Left ventricle myocardium inferior (tissue), 1 donor: ENCODE measurements at places on chromosomes 12 and 14. TPM values are rescaled to one million over a fixed set of nuclear protein-coding genes. Genes with fewer than 3 reads are reported as not detected.
A peak's percentile ranks its signal among the peaks of the same experiment; 100 is the strongest.

LHX5 gene
- total RNA-seq = not detected

CLEC4A gene
- total RNA-seq = 1.5 TPM

DNAAF2 gene
- total RNA-seq = 6.2 TPM

IAPP gene
- not detected for total RNA-seq

EPYC gene
- total RNA-seq = not detected

NYNRIN gene
- total RNA-seq = 8.0 TPM

OR10P1 gene
- total RNA-seq = not detected

NOVA1 gene
- 3.7 TPM for total RNA-seq

PTPRO gene
- total RNA-seq = 0.82 TPM

SLCO1A2 gene
- total RNA-seq = not detected

- no peak for DNase-seq
- no peaks in the 10 kb centered on the region for H3K36me3 ChIP-seq
- no peak overlapping the region for H3K4me3 ChIP-seq
- H3K27me3 ChIP-seq = no peaks in the 10 kb centered on the region
Measured at GRCh38 chr14:43651185-43651787, 855.8 kb downstream of the FSCB start.

DNA sequence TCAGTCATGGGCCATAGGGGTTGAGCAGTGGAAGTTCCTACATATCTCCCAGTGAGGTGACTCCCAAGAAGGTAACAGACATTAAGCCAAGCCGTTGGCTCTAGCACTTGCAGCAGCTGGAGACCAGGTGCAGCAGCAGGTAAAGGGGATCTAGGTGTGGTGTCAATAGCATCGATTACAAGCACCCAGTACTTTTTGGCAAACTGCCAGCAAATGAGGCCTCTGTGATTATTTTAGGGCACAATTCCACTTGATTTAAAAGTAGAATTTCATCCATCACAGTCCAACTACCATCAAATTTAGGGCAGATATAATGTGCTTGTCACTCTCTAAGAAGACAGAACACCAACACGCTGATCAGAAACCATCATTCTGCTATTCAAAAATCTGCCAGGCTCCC is 224.1 kb upstream of the EGLN3 start:
- no peak overlapping the region for H3K4me3 ChIP-seq
- H3K27ac ChIP-seq = no peak overlapping the region

GRCh38 chr14:103652806-103653205 is 23.8 kb downstream of the KLC1 start:
- peaks cover 38% of the 10 kb centered on the region for H3K36me3 ChIP-seq
- H3K4me3 ChIP-seq = peak overlapping the region; percentile 20
- no peaks in the 10 kb centered on the region for H3K27me3 ChIP-seq
- H3K27ac ChIP-seq = peak overlapping the region; percentile 68

DNA sequence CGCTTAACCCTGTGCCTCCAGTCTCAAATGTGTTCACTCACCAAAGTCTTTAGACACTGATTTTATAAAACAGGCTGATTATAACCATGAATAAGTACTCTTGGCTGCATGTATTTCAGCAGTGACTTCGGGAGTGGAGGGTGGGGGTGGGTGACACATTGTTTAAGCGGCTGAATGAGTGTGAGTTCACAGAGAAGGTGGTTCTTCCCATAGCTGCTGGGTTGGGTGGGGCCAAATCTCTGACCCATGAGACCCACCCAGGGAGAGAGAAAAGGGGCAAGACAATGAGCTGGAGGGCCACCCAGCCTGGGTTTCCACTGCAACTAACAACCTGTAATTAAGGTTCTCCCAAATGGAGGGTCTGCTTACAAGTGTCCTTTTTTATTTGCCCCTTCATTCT is 96.4 kb downstream of the SYNE3 start:
- peaks cover 38% of the 10 kb centered on the region for H3K36me3 ChIP-seq
- H3K27me3 ChIP-seq = no peaks in the 10 kb centered on the region
- no peak overlapping the region for H3K27ac ChIP-seq
- no peak overlapping the region for H3K4me3 ChIP-seq
- no peaks in the 10 kb centered on the region for H3K4me1 ChIP-seq

GRCh38 chr12:1880876-1881275 is 37.6 kb downstream of the CACNA2D4 start:
- peaks cover 44% of the 10 kb centered on the region for H3K27me3 ChIP-seq
- no peak overlapping the region for H3K4me3 ChIP-seq
- DNase-seq = no peak
- H3K4me1 ChIP-seq = no peaks in the 10 kb centered on the region

GRCh38 chr12:95116773-95117172 is 43.4 kb upstream of the NR2C1 start:
- no peak overlapping the region for H3K4me3 ChIP-seq
- H3K27me3 ChIP-seq = no peaks in the 10 kb centered on the region
- no peak overlapping the region for H3K27ac ChIP-seq
- H3K36me3 ChIP-seq = peaks cover 11% of the 10 kb centered on the region

GRCh38 chr12:87922736-87923135 is 106.5 kb downstream of the C12orf50 start:
- no peak overlapping the region for H3K27ac ChIP-seq
- no peak overlapping the region for H3K4me3 ChIP-seq
- no peaks in the 10 kb centered on the region for H3K36me3 ChIP-seq
- DNase-seq = no peak
- no peaks in the 10 kb centered on the region for H3K4me1 ChIP-seq

- no peaks in the 10 kb centered on the region for H3K36me3 ChIP-seq
- no peak overlapping the region for H3K4me3 ChIP-seq
- peak overlapping the region; percentile 61 for H3K27ac ChIP-seq
- H3K4me1 ChIP-seq = no peaks in the 10 kb centered on the region
- H3K27me3 ChIP-seq = no peaks in the 10 kb centered on the region
Measured at GRCh38 chr14:53509276-53510244, 356.4 kb upstream of the DDHD1 start.

DNA sequence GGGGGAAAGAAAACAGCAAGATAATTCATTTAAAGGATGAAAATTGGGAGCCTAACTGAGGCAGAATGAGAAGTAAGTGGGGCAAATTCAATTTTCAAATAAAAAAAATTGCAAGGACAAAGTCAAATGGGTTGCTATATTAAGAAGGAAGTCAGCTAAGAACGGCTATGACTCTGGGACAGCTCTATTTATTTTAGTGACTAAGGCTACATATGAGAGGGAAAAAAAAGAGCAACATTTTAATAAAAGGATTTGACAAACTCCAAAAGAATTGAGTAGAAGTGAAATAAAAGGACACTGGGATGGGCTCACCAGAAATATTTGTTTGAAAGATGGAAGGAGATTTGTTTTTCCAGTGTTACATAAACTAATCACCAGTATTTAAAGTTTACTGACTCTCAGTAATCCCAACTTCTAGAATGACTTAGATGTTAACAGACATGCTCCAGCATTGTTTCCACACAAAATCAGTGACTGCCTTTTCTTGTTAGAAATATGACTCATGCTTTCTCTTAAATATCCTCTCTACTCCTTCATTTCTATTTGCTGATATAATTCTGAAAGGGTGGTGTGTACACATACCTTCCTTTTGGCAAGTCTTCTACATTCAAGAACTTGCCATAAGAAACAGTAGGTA is 198.5 kb downstream of the SLC25A21 start:
- no peak overlapping the region for H3K27ac ChIP-seq
- H3K4me3 ChIP-seq = no peak overlapping the region
- H3K36me3 ChIP-seq = no peaks in the 10 kb centered on the region
- no peak for DNase-seq
- no peaks in the 10 kb centered on the region for H3K27me3 ChIP-seq

DNA sequence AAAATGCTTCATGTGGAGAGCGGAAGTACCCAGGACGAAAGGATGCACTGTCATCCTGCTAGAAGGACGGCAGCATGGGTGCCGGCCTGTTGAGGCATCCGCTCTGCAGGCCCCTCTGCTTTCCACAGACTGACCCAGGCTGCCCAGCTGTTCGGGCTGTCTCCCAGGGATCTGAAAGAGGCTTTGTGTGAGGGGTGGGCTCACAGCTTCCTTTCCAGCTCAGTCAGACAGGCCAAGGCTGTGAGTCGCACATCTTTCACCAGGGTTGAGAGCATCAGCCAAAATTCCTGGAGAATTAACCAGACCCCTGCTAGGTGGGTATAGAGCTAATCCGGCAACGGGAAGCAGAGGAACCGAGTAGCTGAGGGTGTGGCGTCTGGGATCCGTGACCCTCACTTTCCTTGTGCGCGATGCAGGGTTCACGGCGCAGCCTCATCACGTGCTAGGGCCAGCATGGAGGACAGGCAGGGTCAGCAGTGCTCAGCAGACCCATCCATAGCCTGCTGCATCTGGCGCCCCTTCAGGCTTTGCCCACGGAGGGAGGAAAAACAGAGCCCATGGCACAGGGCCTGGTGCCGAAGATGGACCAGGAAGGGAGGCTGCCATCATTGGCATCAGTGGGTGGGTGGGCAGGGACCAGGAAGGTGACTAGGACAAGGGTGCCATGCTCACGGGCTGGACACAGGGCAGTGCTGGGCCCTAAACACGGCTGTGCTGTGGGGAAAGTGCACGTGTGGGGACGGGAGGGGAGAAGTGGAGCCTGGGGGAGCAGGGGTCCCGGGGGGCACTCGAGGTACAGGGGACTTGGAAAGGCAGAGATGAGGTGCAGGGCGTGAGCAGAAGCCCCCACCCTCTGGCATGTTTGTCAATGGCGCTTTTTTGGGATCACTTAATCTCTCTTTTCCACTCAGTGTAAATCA is 9.2 kb upstream of the SIVA1 start:
- H3K36me3 ChIP-seq = peaks cover 70% of the 10 kb centered on the region
- H3K27me3 ChIP-seq = no peaks in the 10 kb centered on the region
- no peak for DNase-seq
- H3K4me1 ChIP-seq = peaks cover 6% of the 10 kb centered on the region
- no peak overlapping the region for H3K4me3 ChIP-seq
- no peak overlapping the region for H3K27ac ChIP-seq

DNA sequence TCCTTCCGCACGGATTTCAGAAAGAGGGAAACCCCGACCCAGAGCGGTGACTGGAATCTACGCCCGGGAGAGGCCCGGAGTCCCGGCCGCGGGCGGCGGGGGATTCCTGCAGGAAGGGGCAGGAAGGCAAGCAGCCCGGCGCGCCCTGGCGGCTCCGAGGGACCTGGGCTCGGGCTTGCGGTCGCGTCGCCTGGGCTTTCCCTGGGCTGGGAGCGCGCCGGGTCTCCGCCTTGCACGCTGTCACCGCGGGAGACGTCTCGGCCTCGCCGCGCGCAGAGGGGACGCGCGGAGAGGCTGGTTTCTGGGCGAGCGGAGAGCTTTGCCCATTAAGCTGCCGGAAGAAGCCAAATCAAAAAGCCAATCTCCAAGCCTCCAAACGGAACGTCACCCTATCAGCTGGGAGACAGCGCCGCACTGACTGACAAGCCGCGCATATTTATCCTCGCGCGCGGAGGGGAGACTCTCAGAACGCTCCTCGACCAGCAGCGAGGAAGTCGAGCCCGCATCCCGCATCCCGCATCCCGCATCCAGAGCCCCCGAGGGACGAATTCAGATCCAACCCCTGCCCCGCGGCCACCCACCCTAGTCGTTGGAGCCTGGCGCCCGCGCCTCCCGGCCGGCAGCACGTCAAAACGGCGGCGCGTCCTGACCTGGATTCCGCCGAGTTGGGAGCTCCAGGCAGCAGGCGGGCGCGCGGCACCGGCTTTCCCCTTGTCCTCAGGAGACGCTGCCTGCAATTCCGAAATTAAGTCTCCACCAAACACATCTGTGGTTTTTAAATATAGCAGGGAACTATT is at the start of gene SLC8A3:
TSS of gene SLC8A3 (minus strand) at position 293 of the 797 bp plus-strand sequence. CDS start 20,529 bp downstream, outside the sequence.
- peaks cover 95% of the 10 kb centered on the region for H3K27me3 ChIP-seq
- H3K4me3 ChIP-seq = peak within 1 kb of the TSS; percentile 64
- H3K27ac ChIP-seq = no peak within 1 kb of the TSS
- H3K36me3 ChIP-seq = no peaks in the 10 kb centered on the region
- DNase-seq = no peak

DNA sequence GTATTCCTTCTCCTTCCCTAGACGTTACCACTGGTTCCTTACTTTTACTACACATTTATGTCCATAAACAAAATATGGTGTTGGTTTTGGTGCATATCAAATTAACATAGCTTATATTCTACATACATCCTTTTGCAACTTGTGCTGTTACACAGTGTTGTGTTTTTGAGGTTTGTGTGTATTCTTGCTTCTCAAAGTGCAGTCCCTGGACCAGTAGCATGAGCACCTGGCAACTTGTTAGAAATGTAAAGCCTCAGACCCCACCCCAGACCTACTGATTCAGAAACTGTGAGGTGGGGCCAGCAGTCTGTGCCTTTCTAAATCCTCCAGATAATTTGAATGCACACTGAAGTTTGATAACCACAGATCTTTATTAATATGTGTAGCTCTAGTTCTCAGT is 65.9 kb downstream of the RNFT2 start:
- DNase-seq = no peak
- H3K27ac ChIP-seq = no peak overlapping the region
- H3K36me3 ChIP-seq = peaks cover 2% of the 10 kb centered on the region

GRCh38 chr12:125436686-125437085 is 371.5 kb downstream of the AACS start:
- no peak overlapping the region for H3K27ac ChIP-seq
- H3K36me3 ChIP-seq = no peaks in the 10 kb centered on the region
- peaks cover 9% of the 10 kb centered on the region for H3K27me3 ChIP-seq
- no peak for DNase-seq

GRCh38 chr12:70784042-70784668 is 136.4 kb downstream of the PTPRR start:
- H3K4me1 ChIP-seq = no peaks in the 10 kb centered on the region
- no peak for DNase-seq

DNA sequence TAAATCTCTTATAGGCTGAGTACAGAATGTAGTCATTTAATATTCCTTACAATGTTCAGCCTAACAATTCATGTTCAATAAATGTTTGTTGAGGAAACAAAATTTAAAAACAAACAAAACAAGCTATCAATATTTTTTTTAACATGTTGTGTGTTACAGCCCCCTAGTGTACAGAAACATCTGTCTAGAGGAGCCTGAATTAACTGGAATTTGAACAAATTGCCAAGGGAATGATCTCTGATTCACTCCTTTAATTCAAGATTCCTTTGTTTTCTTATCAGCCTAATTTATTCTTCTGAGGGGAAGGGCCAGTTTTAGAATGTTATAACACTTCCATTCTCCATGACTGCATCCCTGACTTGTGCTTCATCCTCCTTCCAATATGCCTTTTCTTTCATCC is 127.2 kb downstream of the CMAS start:
- H3K4me1 ChIP-seq = no peaks in the 10 kb centered on the region
- no peak overlapping the region for H3K4me3 ChIP-seq
- no peaks in the 10 kb centered on the region for H3K36me3 ChIP-seq
- DNase-seq = no peak

- peak overlapping the region; percentile 69 for H3K27ac ChIP-seq
- H3K4me3 ChIP-seq = no peak overlapping the region
- H3K4me1 ChIP-seq = peaks cover 30% of the 10 kb centered on the region
- peaks cover 39% of the 10 kb centered on the region for H3K27me3 ChIP-seq
- DNase-seq = no peak
- H3K36me3 ChIP-seq = no peaks in the 10 kb centered on the region
Measured at GRCh38 chr12:52279422-52280318, 5.2 kb downstream of the KRT86 start.

DNA sequence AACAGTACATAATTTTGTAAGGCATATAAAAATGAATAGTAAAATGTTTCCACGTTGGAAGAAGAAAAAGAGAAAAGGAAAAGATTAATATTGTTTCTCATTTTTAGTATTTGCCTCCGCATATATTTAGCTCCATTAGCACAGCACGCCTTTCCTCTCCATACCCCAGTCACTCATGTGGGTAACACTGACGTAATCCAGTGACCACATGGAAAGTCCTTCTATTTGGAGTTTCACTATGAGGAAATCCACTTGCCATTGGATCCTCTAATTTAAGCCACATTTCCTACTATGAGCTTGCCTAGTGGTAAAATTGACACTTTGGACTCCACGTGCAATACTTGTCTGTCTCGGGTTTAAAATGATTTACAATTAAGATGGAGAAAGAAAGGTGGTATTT is 5.7 kb upstream of the SLCO1A2 start:
- H3K36me3 ChIP-seq = no peaks in the 10 kb centered on the region
- H3K4me1 ChIP-seq = no peaks in the 10 kb centered on the region
- no peak overlapping the region for H3K27ac ChIP-seq
- H3K27me3 ChIP-seq = no peaks in the 10 kb centered on the region
- no peak overlapping the region for H3K4me3 ChIP-seq
- DNase-seq = no peak
